ENCODE measurements at places on chromosomes 1 and 21.

DNA sequence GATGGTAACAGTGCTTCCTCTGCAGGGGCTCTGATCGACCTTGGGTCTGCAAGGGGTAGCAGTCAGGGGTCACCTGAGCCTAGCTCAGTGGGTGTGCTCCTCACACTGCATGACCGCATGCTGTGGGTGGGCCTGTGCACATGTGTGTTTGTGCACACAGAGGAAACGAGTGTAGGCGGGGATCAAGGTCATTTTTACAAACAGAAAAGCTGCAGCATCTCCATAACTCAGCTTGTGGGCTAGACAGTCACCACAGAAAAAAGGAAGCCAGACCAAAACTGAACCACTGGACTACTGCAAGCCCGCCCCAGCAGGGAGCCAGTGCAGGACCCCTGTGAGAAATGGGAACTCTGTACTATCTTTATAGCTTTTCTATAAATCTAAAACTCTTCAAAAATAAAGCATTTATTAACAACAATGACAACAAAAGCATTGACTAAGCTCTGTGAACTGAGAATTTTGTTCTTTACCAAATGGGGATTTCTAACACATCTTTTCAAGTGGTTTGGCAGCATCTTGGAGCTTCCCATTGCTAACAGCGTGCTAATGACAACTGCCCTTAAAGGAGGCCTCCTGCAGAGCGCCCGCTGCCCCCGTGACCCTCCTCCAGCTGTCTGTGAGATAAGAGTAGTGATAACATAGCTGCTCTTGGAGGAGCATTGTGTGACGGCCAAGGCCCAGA is 19.9 kb upstream of the NEK2 start:
- DNase-seq = no peak

GRCh38 chr1:54335755-54336108 is 70.5 kb downstream of the SSBP3 start:
- no peak for DNase-seq

DNA sequence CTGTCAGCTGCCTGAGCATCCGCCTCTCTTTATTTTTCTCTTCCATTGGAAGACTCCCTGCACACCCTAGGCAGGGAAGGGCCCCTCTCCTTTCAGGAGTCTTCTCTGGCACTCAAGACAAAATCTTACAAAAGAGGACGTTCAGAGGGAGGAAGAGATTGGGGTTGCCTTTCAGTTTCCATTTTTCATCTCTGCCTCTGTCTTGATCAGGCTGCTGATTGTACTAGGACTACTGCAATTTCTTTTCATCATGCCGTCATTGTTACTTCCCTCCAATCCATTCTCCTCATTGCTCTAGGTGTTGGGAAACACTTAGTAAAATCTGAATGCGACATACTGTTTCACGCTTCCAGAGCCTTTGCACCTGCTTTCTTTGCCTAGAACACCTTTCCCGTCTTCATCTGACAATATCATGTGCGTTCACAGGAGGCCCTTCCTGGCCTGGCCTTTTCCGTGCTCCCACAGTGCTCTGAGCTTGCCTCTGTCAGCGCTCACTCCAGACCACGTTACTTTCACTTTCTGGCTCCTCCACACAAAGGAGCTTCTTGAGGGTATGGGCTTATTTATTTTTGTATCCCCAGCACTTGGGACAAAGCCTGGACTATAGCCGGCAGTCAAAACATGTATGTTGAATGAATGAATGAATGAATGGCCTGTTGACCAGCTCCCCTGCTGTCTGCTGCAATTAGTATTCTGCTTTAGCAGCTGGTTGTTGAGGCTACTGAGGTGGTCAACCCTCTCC is 10.9 kb downstream of the LRRC71 start:
- DNase-seq = peak; percentile 45

- DNase-seq = peak; percentile 71
These were observed 1.2 kb upstream of the NEGR1 start for GRCh38 chr1:72283307-72284083.

DNA sequence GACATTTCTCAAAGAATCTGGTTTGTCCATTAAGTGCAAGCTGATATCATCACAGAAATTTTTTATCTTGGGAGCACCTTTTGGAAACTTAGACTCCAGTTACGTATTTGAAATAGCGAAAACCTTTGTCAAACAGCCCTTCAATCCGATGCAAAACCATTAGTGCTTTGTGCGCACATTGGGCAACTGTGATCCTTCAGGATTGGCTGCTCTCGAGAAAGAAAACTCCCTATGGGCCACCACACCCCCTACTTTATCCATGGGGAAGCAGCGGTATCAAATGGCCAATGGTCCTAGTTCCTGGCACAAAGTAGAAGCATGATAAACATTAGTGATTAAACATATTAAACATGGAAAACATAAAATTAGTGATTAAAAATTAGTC is 16.0 kb upstream of the CD55 start:
- DNase-seq = no peak

DNA sequence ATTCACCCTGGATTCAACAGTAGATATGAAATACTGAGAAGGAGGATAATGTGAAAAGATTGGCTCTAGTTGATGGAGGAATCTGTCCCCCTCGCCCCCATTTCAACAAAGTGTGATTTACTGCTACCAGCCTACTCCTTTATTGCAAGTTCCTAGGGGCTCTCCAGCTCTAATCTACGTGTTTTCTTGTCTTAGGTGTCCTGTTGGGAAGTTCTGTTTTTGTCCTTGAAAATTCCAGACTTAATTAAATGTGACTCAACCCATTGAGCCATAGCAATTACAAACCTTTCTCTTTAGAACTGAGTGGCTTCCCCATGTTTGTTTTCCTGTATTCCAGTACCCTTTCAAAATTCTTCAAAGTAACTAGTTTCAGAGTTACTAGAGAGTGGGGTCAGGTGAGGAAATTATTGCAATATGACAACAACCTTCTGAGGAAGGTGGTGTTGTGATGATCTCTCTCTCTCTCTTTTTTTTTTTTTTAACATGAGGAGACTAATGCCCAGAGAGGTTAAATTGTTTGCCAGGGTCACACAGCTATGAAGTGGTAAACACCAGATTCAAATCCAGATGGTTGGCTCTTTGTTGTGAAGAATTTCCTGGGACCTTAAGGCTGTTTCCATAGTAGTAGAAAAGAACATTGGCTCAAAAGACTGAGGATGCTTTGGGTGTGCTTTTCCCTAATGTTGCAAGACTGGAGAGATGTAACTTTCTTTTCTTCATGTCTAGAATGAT is 3.5 kb downstream of the RGL1 start:
- DNase-seq = no peak

DNA sequence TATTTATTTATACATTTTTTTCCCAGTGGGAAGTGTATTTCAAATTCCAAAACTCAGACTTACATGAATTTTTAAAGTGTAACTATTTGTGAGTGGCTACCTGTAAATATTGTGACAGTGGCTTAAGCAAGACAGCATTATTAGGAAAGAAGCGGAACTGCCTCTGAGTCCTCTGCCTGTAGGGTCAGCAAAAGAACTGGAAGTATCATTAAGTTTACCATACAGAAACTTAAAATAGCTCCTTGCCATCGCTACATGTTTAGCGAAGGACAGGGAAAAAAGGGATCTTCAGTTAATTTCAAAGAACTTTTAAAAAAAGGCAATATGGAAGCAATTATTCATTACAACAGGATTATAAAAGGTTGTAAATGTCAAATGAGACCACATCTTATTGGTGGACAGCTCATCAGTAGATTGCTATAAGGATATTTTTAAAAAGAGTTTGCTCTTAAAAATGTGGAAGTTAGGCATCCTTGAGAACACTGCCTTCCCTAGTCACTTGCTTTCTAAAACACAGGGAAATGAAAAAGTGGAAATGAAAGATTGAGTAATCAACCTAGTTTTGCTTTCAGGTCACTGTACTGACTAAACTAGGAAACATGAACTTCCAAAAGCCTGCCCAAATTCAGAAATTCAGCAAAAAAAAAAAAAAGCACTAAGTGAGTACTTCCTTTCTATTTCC is 39.2 kb downstream of the NSL1 start:
- DNase-seq = peak; percentile 23

DNA sequence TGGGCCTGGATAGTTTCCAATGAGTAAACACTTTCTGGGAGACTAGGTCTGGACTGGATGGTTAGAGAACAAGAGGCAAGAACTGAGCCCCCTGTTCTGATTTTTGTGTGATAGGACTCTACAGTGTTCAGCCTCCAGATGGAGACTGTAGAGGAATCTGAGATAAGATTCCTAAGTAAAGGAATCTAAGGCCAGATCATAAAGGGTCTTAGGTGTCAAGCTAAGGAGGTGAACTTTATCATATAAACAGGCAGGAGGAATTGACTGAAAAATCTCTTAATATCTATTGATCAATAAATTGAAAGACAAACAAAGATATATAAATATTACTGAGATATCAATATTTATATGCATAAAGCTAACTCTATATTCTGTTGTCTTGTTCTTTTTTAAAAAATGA is 449.1 kb upstream of the DAB1 start:
- no peak for DNase-seq

DNA sequence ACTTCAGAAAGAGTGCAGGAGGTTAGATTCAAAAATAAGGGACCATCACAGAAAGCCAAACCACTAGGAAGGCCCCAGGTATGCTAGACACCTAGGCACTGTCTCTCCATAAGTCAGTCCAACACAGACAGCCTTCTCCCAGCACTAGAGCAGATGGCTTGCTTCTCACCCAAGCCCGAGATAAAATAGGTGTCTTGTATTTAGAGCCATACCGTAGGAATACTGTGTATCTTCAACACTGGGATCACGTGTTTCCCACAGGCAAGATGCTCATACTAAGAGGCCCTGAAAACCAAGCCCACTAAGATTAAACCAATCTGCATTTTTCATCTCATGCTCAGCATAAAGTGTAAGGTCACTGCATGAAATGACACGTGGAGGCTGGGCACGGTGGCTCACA is 223.3 kb upstream of the KAZN start:
- DNase-seq = no peak

DNA sequence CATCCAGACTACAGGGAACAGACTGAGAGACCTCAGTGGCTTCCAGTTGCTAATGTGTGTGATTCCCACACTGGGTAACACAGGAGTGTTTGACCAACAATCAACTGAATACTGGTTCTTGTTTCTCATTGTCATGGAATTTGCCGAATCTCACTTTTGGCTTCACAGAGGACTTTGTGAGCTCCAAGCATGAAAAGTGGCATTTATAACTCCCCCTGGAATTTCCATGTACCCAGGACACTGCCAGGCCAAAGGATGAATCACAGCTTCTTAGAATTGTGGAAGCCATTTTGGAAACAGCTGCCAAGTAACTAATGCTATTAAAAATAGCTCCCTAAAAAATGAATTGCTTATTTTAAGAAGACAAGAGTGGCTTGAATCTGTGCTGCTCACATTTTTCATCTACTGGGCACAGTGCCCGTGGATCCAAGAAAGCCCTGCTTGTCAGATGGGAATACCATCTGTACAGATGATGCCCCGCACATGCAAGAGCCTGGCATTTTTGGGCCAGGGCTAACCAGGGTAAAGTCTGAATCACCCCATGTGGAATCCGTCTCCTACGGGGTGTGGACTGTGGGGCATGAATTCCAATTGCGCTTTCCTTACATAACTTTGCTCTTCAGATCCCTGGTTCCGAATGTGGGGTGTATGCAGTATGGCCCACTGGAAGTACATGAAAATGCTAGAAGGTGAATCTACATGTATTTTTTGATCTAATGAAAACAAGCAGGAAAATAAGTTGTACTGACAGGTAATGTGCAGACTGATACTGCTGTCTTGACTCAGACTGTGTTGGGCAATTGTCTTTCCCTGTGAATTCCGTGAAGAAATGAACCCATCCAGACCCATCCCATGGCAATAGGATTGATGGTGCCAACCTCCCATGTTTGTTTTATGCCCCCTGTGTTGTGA is 487.3 kb downstream of the SIPA1L2 start:
- DNase-seq = no peak

DNA sequence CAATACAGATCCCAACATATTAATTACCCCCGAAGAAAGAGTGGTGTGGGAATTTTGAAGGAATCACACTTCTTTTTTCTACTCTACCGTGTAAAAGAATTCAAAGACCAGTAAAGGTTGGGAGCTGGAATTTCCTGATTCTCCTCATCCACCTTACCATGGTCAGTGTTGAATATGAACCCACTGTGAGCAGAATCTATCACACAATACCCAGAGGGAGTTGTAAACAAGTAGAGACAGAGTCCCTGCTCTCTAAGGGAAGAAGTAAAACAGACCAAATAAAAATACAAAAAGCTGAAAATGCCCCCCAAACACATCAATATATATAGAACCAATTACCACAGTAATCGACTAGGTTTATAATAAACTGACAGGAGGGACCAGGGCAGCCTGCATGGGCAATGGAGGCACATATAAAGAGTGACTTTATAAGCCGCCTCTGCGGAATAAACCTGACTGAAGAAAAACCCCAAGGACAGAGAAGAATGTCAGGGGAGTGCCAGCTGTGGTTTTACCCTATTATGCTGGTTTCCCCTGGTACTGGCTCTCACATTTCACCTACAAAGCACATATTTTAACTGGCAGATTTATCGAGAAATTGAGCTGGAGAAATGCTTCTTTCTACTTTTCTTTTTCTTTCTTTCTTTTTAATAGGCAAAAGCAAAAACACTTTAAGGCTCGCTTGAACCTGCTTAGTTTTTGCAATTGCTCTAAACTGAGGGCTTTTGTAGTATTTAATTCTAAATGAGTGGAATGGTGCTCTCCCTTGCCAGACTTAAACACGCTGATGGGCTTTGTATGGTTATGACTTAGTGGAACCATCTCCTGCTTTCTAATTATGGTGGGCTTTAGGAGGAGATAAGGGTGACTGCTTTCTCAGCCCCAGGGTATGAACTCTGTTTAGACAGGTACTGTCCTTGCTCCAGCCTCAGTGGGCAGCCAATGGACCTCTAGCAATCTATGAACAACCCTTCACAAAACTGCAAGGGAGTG is 244.8 kb downstream of the ASTN1 start:
- DNase-seq = no peak

DNA sequence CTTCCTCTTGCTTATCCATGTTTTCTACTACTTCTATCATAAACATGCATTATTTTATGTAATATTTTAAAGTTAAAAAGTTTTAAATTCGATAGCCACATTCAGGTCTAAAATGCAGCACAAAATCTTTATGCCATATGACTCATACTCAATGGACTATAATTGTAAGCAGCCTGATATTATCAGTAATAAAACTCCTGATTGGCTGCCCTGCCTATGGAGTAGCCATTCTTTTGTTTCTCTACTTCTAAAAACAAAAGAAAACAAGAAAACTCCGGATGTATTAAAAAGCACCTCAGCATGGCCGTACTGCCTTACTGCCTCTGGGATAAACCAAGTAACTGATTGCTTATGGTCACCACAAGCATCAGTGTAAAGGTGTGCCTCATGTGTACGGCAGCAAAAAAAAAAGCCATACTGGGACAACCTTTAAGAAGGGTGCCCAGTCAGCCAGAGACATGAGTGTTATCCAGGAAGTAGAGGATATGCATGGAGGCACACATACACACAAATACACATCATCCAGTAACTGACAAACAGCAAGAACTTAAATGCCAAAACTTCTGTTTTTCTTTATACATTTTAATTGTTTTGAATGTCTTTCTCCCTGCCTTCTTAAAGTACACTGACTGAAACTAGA is 9.2 kb downstream of the SLC35D1 start:
- no peak for DNase-seq

GRCh38 chr1:238677567-238677966 is 708.8 kb upstream of the CHRM3 start:
- no peak for DNase-seq

All from OCI-M1 (cell line).